Stimulated activated CD8-positive, alpha-beta memory T cell treated with anti-CD3 and anti-CD28 coated beads, Interleukin-7, amount 100 ng/mL, for 1 hour (primary cell): ENCODE measurements at places on chromosomes 2 and 18.

GRCh38 chr2:95057535-95058370 is 32.2 kb downstream of the MAL start:
- no peak for DNase-seq

- no peak for DNase-seq
These were observed 269.3 kb downstream of the TTC32 start for GRCh38 chr2:19632403-19632991.

GRCh38 chr2:156466739-156467405 is 30.7 kb downstream of the GPD2 start:
- DNase-seq, result no peak

- no peak for DNase-seq
These were observed 69.1 kb downstream of the PHLPP1 start for GRCh38 chr18:62784338-62784965.

DNA sequence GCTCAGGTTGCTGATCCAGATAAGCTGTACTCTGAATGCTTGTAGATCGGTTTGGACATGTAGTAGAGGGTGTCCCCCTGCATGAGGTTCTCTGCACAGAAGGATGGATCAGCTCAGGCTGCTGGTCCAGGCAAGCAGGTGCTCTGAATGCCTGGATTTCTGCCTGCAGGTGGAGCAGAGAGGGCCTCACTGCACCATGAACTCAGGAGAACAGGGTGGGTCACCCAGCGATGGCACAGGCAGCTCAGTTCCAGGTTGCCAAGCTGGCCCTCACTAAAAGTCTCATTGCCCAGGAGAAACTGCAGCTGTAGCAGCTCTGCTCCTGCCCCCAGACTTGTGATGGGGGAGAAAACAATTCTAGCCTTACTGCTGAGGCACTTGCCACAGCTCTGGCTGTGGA is 491.8 kb downstream of the XIRP2 start:
- DNase-seq, result no peak

DNA sequence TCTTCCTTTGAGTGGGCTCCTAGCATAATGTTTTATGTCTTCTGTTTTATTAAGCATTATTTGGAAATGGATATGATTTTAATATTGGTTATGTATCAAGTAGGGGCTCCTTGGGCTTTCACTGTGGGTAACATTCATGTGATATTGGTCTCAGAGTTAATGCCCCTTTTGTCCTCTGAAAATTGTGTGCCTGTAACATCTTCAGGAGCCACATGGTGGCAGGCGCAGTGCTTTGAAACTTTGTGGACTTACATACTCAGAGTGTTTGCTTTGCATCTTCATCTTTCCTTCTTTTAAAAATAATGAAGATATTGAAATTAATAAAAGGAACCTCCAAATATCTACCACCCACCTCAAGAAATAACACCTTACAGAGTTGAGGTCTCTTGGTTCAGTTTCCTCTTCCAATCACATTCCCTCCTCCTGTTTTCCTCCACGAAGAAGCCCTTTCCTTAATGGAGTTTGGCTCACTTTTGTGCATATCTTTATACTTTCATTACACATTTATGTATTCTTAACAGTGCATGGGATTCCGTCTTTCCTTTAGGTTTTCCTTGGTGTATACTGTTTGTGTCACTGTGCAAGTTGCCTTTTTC is 73.5 kb downstream of the LIMS1 start:
- no peak for DNase-seq

DNA sequence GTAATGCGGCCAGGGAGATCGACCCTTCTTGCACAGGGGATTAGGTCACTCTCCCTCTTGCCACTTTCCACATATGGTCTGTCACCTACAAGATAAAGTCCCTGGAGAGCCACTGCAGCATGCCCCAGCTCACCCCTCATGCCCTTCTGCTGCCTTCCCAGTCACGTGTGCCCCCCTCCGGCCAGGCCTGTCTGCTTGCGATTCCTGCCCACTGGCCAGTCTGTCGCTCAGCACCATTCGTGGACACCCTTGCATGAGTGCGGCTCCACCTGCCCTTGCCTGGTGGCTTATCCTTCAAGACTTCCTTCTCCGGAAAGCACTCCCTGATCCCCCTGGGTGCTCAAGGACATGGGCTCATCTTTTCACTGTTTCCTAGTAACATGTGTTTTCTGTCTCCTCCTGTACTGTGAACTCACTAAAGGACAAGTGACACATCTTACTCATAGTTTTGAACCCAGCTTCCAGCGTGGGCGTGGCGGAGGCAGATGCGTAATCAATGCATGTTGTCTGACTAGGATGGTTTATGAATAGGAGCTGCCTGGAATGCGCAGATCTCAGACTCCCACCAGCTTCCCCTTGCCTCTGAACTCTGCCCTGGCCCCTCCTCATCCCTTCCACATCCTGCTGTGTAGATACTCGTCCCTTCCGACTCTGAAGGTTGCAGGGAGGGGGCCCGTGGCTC is 7.8 kb upstream of the NT5DC4 start:
- DNase-seq, result no peak
